ENCODE measurements at places on chromosomes 7 and 10. TPM values are rescaled to one million over a fixed set of nuclear protein-coding genes. Genes with fewer than 3 reads are reported as not detected.

ANXA8 gene
- total RNA-seq = not detected

KIF5B gene
- 44.2 TPM for total RNA-seq

PRSS37 gene
- total RNA-seq = not detected

ZNF398 gene
- total RNA-seq = 17.3 TPM

C10orf105 gene
- not detected for total RNA-seq

GRCh38 chr10:113213035-113213434, 263.0 kb downstream of the TCF7L2 start:
- DNase-seq = no peak
- no peak overlapping the region for H3K4me3 ChIP-seq
- H3K27ac ChIP-seq = no peak overlapping the region
- H3K4me1 ChIP-seq = no peaks in the 10 kb centered on the region

DNA sequence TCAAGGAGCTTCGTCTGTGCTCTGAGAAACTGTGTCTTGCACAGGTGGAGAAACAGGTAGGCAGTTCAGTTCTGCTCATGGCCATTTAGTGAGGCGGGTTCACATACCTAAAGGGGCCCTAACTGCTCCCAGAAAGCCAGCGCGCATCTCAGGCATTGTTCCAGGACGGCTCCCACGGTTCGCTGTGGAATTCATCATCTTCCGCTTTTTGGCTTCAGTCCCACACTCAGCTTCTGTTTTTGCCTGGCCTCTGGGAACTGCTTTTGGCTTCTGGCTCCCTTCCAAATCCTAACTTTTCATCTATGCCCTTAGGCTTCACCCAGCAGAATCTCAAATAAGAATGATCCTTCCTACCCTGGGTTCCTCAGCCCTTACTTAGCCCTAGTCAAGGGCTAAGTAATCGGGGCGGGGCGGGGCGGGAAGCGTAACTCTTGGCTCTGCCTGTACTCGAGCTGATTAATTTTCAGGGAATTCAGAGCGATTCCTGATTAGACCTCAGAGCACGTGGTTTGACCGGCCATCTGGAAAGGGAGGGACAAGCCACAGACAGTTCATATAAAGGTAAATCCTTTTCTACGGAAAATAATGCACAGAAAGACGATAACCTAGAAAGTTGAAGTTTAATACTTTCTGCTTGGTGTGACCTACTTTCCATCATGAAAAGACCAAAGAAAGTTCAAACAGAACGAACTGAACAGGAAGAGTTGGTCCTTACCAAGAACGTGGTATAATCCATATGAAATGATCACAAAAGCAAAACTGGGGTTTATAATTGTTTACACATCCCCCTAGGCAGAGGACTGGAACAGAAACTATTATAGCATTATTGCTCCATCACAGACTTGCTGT, 105.7 kb downstream of the ST8SIA6 start:
- no peak overlapping the region for H3K27ac ChIP-seq
- H3K27me3 ChIP-seq = peaks cover 11% of the 10 kb centered on the region
- H3K36me3 ChIP-seq = no peaks in the 10 kb centered on the region
- no peak overlapping the region for H3K4me3 ChIP-seq

- H3K4me3 ChIP-seq = no peak overlapping the region
- no peak for DNase-seq
- H3K4me1 ChIP-seq = no peaks in the 10 kb centered on the region
- H3K27me3 ChIP-seq = no peaks in the 10 kb centered on the region
- H3K27ac ChIP-seq = no peak overlapping the region
Observed at GRCh38 chr7:136213012-136213411, 235.9 kb upstream of the MTPN start.

- H3K36me3 ChIP-seq = no peaks in the 10 kb centered on the region
- H3K4me1 ChIP-seq = no peaks in the 10 kb centered on the region
- no peak overlapping the region for H3K4me3 ChIP-seq
- H3K27me3 ChIP-seq = no peaks in the 10 kb centered on the region
- no peak for DNase-seq
Observed at GRCh38 chr7:74527842-74528241, 74.1 kb downstream of the GTF2IRD1 start.

GRCh38 chr10:5971315-5971832, 6.0 kb downstream of the IL15RA start:
- H3K4me3 ChIP-seq = peak overlapping the region; percentile 28
- peaks cover 54% of the 10 kb centered on the region for H3K4me1 ChIP-seq
- no peak for DNase-seq
- H3K27ac ChIP-seq = peak overlapping the region; percentile 73
- peaks cover 12% of the 10 kb centered on the region for H3K36me3 ChIP-seq

GRCh38 chr10:69818676-69819239, 17.1 kb downstream of the COL13A1 start:
- H3K27me3 ChIP-seq = peaks cover 5% of the 10 kb centered on the region
- H3K4me1 ChIP-seq = peaks cover 3% of the 10 kb centered on the region
- no peak overlapping the region for H3K27ac ChIP-seq
- no peak overlapping the region for H3K4me3 ChIP-seq
- DNase-seq = no peak

DNA sequence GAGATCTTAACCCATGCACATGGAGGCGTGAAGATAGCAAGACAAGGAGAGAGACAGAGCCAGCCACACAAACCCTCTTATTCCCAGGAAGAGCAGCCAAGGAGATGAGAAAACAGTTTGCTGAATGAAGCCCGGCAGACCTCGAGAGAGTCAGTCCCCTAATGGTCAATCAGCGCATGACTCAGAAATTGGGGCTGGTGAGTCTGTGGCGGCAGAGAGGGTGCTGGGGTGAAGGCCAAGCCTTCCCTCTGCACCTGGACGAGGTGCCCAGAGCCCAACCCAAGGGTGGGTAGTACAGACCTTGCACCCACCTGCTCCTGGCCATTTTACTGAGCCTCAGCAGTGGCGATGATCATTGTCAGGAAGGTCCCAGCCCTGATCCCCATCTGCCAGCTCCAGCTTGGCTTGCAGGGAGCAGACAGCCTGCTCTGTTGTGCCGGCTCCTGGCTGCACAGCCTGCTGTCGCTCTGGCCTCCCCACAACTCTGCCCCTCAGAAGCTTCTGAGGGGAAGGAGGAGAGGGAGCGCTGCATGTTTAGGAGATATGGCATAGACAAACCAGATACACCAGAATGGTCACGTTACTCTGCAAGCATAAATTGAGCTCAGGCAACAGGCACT, 256.6 kb downstream of the RPS24 start:
- H3K27me3 ChIP-seq = no peaks in the 10 kb centered on the region
- no peak overlapping the region for H3K27ac ChIP-seq
- DNase-seq = no peak
- no peak overlapping the region for H3K4me3 ChIP-seq
- H3K4me1 ChIP-seq = peaks cover 8% of the 10 kb centered on the region
- H3K36me3 ChIP-seq = no peaks in the 10 kb centered on the region

- H3K4me1 ChIP-seq = peaks cover 3% of the 10 kb centered on the region
- no peak overlapping the region for H3K27ac ChIP-seq
- peaks cover 46% of the 10 kb centered on the region for H3K36me3 ChIP-seq
Observed at GRCh38 chr10:132648072-132648850, 110.7 kb downstream of the INPP5A start.

GRCh38 chr7:148732862-148733261, 34.2 kb downstream of the CUL1 start:
- no peaks in the 10 kb centered on the region for H3K27me3 ChIP-seq
- H3K4me1 ChIP-seq = peaks cover 10% of the 10 kb centered on the region
- H3K4me3 ChIP-seq = no peak overlapping the region
- H3K27ac ChIP-seq = no peak overlapping the region
- no peak for DNase-seq
- H3K36me3 ChIP-seq = peaks cover 66% of the 10 kb centered on the region

- peaks cover 3% of the 10 kb centered on the region for H3K4me1 ChIP-seq
- no peak overlapping the region for H3K4me3 ChIP-seq
- H3K36me3 ChIP-seq = no peaks in the 10 kb centered on the region
Observed at GRCh38 chr10:44261296-44261695, 123.6 kb downstream of the CXCL12 start.

DNA sequence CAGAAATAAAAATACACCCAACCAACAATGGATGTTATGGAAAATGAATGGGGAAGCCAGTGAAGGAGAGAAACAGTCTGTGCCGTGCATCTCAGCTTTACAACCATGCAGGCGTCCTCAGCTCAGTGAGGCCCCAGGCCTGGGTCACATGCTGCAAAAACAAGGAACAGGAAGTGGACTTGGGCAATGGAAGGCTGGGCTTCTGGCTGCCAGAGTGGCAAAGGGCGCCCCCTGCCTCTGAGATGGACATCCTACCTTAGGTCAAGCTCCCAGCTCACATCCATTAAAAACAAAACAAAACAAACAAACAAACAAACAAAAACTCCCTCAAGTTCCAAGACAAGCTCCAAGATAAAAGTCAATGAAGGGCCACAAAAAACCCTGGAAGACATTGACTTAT, 54.7 kb upstream of the AFAP1L2 start:
- peaks cover 71% of the 10 kb centered on the region for H3K36me3 ChIP-seq
- no peak for DNase-seq
- H3K4me1 ChIP-seq = no peaks in the 10 kb centered on the region
- H3K4me3 ChIP-seq = no peak overlapping the region
- H3K27me3 ChIP-seq = no peaks in the 10 kb centered on the region

GRCh38 chr10:55820478-55820877, 540.6 kb downstream of the ZWINT start:
- no peak overlapping the region for H3K4me3 ChIP-seq
- H3K27me3 ChIP-seq = no peaks in the 10 kb centered on the region
- no peaks in the 10 kb centered on the region for H3K4me1 ChIP-seq
- no peaks in the 10 kb centered on the region for H3K36me3 ChIP-seq
- DNase-seq = no peak

Data from activated B cell treated with CpG ODN at 0.5 μM for 24 hours (primary cell).